ENCODE measurements at places on chromosomes 1 and 21. TPM values are rescaled to one million over a fixed set of nuclear protein-coding genes. Genes with fewer than 3 reads are reported as not detected.

DNA sequence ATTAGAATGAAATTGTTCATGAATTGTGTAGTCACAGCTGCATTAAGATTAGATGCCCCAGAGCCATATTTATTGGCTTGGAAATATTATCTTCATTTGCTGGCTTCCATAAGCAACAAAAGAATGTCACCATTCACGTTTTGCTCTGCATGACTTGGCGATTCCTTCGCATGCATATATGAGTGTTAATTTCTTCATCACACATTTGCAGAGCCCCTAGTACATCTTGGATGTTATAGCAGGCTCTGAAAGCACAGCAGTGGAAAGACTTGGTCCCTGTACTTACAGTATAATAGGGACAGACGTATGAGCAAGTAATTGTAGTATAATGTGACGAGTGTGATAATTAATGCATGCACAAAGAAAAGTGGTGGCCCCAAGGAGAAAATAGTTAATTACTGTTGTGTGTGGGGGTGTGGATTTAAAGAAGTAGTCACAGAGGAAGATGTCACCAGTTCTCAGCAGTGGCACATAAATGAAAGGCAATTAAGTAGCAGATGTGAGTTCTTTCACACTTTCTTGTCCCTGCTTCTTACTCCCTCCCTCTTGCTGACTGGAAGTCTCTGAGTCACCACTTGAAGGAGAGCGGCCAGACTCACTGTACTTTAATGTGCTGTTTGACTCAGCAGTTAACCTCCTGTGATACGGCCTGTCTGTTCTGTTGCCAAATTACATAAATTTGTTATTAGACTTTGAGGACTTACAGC is 21.0 kb downstream of the S100A10 start:
- DNase-seq, result no peak

- DNase-seq, result no peak
These were observed 395.6 kb downstream of the SETD4 start for GRCh38 chr21:35664683-35665082.

DNA sequence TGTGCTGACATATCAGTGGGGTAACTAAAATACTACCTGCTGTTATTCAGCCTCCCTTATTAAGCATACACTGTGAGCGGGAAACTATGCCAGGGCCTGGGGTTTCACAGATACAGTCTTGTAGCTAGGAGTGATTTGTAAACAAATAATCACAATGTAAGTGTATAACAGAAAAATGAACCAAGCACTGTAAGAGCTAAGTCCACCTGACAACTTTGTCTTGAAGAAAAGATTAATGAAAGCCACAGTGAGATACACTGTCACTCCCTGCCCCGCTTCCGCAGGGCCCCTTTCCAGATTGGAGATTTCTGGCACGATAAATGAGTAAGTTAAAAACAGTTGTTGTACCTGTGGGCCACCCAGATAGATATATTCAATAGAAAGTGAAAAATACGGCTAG is 4.8 kb downstream of the RCAN3 start:
- DNase-seq, result no peak

DNA sequence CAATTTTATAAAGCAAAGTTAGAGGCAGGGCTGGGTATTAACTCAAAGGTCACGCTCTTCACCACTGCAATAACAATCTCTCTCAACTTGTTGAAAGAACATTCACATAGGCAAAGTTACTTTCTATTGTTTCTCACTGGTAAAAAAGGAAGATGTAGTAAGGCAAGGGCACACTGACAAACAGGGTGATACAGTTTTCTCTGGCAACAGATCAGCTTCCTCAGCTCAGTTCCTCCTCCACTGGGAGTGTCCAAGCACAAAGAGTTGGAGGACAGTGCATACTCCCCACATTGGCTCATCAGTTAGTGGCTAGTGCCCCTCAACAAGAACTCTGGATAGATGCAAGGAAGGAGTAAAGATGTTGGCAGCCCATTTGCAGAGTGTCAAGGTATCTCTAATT is 3.7 kb downstream of the PLPPR4 start:
- DNase-seq, result peak; percentile 38

- DNase-seq, result no peak
These were observed 16.2 kb upstream of the MYBPHL start for GRCh38 chr1:109322974-109323373.

DNA sequence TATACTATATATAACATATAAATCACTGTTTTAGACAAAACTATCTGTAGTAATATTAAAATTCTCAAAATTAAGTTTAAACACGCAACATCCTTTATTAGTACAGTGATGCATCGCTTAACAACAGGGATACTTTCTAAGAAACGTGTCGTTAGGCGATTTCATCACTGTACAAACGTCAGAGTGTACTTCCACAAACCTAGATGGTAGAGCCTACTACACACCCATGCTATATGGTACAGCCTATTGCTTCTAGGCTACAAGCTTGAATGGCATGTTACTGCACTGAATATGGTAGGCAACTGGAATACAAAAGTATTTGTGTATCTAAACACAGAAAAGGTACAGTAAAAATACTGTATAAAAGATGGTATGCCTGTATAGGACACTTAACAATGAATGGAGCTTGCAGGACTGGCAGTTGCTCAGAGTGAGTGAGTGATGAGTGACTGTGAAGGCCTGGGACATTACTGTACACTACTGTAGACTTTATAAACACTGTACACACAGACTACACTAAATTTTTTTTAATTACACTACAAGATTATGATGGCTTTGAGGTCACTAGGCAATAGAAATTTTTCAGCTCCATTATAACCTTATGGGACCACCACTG is 10.5 kb downstream of the FOXJ3 start:
- DNase-seq, result no peak

The MTARC1 gene
- 3.6 TPM for total RNA-seq

- DNase-seq, result no peak
These were observed 4.8 kb upstream of the SLC2A1 start for GRCh38 chr1:42963378-42964043.

- no peak for DNase-seq
These were observed 283.3 kb downstream of the CAMTA1 start for GRCh38 chr1:7068552-7068951.

The WDR26 gene
- total RNA-seq, result 82.1 TPM

- no peak for DNase-seq
These were observed 53.4 kb upstream of the PTGFR start for GRCh38 chr1:78437396-78437795.

The KRTAP19-1 gene
- not detected for total RNA-seq

The NHLH1 gene
- total RNA-seq, result under 0.01 TPM

DNA sequence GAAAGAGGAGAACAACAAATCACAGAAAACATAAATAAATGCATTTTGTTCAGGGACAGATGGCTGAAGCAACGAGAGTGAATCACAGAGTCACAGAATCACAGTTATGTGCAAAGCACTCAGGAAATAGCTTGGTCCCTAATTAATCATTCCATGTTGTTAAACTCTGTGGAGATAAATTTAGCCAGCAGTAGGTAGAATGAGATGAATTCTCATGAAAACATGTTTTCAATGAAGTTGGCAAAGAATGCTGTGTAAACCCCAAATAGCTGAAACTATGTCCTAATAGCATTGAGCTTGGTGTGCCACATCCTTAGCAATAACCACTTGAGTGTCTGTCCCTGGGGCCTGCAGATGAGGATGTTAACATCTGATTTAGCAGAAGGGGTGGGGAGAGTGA is 20.4 kb downstream of the LEPR start:
- no peak for DNase-seq

- no peak for DNase-seq
These were observed 289.7 kb downstream of the TM2D1 start for GRCh38 chr1:61435226-61435625.

The BRDT gene
- not detected for total RNA-seq

The MTMR11 gene
- 0.64 TPM for total RNA-seq

DNA sequence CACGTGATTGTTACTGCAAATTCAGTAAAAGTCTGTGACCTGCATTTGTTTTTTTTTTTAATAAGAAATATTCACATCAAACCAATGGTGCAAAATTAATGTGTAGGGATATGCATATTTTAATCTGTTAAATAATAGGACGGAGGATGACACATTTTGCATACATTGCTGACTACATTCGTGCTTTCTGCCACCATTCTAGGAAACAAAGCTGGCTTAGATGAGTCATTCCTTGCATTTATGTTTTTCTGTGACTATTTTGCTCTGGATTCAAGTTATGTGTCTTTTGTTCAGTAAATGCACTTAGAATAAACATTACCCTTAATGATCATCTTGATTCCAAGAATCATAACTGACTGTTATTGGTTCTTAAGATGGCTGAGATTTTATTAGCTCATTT is 23.9 kb upstream of the CYYR1 start:
- no peak for DNase-seq

DNA sequence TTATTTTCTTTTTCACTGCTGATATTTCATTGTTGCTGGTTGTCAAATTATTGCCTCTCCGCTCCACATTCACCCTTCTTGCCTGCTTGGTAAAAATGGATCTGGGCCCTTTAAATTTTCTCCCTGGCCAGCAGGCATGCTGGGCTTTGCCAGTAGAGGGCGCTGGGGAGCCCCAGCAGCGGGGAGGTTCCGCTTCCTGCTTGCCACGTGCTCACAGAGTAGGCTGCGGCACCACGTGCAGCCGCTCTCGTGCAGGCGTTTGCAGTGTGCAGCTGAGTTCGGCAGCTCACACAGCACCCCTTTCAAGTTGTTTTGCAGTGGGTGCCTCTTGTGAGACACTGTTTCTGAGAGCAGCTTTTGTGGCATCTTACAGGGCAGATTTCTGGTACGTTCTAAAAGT is at the start of gene ACTL8:
Gene ACTL8, plus strand, starts transcription at position 214 of the 400 bp plus-strand sequence. CDS start 67,676 bp downstream, outside the sequence.
- no peak for DNase-seq

The CLDN14 gene
- 0.26 TPM for total RNA-seq

- no peak for DNase-seq
These were observed 1.7 kb downstream of the ETS2 start for GRCh38 chr21:38807441-38807871.

DNA sequence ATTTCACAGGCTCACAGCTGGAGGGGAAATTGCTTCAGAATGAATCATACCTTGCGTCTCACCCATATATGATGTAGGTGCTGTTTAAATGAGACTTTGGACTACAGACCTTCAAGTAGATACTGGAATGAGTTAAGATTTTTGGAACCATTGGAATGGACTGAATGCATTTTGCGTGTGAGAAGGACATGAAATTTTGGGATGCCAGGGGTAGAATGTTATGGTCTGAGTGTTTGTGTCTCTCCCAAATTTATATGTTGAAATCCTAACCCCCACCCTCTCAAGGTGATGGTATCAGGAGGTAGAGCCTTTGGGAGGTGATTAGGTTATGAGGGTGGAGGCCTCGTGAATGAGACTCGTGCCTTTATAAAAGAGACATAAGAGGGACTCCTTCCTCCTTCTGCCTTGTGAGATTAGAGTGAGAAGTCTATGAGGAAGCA is 41.4 kb downstream of the KCNK1 start:
- no peak for DNase-seq

- DNase-seq, result no peak
These were observed 4.7 kb downstream of the SCAF4 start for GRCh38 chr21:31727181-31727580.

DNA sequence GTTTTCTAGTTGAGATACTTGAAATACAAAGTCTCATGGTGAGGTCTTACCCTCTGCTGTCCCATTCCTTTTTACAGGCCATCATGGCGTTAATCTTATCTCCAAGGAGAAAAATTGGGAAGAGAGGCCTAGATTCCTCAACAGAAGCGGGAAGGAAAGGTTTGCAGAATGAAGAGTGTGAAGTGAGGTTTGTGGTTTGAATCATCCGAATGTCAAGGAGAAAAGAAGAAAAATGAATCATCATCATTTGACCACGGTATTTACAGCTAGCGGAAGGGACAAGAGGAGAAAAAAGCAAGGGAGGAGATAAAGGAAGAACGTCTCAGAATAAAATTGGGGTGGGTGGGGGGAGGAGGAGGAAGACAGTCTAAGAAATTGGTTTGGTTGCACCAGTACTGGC is 935 bp upstream of the COG2 start:
- DNase-seq, result no peak

The COL8A2 gene
- 2.3 TPM for total RNA-seq

DNA sequence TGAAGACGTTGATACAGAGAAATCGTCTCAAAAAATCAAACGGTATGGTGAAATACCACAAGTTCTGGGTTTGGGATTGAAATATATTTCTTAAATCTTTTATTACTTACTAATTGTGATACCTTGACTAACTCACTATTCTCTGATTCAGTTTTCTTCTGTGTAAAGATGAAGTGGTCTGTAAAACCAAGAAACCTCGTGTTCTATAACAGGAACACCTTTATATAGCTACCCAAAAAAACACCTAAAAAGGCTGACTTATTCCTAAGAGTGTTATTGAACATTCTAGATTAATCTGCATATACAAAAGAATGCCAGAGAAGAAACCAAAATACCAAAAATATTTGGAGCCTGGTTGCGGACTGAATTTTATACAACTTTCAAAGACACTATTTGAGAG is 721 bp downstream of the LRRIQ3 start:
- no peak for DNase-seq

DNA sequence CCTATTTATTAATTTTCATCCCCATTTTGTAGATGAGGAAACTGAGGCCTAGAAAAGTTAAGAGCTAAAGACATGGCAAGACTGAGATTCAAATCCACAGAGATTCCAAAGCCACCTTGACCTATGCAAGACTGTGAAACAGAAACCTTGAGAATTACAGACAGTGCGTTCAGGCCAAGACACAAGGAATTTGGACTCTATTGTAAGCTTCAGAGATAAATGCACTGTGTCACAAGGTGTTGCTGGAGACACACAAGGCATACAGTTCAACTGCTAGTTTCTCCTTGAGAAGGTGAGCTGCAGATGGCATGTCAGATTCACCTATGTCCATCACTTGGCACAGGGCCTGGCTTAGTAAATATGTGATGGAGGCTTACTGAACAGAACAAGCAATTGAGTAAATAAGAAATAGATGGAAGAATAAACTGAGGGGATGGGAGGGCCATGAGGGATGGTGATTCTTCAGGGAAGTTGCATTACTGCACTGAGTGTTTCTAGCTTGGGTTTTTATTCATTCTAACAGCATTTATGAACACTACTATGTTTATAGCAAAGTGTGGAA is 215.0 kb downstream of the DAB1 start:
- DNase-seq, result no peak

DNA sequence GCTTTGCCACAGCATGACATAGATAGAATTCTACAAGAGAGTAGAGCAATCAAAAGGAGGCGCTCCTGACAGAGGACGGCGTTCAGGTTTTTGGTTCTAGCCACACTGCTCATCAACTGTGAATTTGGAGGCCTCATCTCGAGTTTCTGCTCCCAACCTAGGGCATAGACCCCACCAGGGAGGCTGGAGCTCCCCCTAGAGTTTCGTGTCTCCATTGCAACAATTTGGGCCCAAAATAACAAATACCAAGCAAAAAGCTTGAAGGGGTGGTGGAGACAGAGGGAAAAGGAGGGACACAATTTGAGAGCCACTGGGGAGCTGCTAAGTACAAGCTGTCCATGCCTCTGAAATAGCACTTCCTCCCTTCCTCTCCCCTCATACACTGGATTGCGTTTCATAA is 297.0 kb downstream of the GPATCH2 start:
- no peak for DNase-seq

The UMODL1 gene
- not detected for total RNA-seq

The PTGER3 gene
- not detected for total RNA-seq

- no peak for DNase-seq
These were observed 166.8 kb downstream of the RHOU start for GRCh38 chr1:228901936-228902681.

Measured in dermis microvascular lymphatic vessel endothelial cell (primary cell).